ENCODE measurements at places on chromosomes 7 and 10.

GRCh38 chr10:806451-807162 is 117.1 kb upstream of the DIP2C start:
- no peak for DNase-seq

GRCh38 chr10:110516815-110517492 is 19.2 kb downstream of the DUSP5 start:
- DNase-seq, result no peak

GRCh38 chr10:25661632-25662031 is 272.4 kb upstream of the MYO3A start:
- DNase-seq, result no peak

DNA sequence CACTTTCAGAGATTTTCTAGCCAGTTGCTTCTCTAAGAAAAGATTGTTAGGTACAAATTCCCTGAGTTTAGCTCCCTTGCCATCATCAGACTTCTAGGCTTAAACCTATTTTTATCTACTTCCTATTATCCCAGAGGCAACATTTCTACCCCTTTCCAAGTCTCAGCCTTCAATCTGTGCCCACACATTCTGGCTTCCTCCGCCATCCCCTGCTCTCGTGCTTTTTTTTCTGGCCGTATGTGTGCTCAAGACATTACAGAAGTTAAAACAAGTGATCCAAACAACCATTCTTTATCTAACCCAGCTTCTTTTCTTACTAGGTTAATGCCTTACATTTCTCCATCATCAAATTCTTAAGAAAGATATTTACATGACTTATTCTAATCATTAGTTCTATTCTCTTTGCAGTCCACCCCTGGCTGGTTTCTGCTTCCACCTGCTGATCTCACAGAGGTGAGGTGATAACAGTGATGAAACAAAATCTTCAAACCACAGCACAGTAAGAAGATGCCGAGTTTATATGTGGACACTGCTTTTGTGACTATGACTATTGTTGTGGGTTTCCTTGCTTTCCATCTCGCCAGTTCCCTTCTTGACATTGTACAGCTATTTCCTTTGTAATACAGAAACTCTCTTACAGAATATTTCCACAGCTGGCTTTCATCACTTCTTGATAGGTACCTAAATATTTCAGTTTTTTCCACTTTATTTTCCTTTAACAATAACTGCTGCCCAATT is 18.3 kb upstream of the CDK6 start:
- no peak for DNase-seq

- DNase-seq, result no peak
These were observed 36.7 kb upstream of the STK17A start for GRCh38 chr7:43546231-43546630.

- no peak for DNase-seq
These were observed 93.5 kb downstream of the AKAP9 start for GRCh38 chr7:92034116-92034515.

GRCh38 chr10:75097666-75098285 is 13.7 kb upstream of the SAMD8 start:
- DNase-seq, result no peak

GRCh38 chr7:76259124-76260093 is 43.1 kb upstream of the HSPB1 start:
- no peak for DNase-seq

DNA sequence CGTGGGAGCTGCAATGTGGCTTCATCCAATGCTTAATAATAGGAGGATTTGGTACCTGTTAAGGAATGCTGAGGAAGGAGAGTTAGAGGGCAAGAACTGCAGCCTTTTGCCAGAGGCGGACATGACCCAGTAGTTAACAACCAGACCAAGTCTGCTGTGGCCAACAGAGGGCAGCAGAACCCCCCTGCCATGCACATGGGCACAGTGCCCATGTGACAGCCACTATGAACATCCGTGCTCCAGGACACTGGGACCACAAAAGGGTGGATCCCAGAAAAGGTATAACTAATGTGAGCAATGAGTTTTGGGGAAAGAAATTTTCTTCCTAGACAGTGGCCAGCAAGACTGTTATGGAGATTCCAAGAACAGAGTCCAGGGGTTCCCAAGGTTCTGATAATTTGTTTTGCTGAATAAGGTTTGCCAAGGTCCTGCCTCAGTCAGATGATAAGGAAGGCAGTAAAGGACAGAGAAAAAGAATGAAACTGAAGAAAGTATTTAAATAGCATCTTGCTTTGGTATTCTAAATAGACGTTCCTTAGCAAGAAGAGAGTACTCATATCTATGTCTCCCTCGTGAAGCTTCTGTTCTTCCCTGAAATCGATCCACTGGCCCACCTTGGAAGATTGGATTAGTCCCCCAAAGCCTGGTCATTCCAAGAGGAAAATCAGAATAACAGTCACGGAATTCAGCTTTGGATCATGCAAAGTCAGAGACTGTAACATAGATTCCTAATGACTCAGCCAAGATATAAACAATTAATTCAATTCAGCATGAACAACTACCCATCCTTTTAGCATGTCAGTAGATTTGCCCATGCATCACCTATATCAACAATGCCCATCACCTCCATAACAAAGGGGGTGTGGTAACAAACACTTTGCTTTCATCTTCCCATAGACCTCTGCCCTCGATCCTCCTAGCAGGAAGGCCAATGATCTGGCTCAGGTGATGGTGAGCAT is 56.0 kb downstream of the LGI1 start:
- DNase-seq, result no peak

DNA sequence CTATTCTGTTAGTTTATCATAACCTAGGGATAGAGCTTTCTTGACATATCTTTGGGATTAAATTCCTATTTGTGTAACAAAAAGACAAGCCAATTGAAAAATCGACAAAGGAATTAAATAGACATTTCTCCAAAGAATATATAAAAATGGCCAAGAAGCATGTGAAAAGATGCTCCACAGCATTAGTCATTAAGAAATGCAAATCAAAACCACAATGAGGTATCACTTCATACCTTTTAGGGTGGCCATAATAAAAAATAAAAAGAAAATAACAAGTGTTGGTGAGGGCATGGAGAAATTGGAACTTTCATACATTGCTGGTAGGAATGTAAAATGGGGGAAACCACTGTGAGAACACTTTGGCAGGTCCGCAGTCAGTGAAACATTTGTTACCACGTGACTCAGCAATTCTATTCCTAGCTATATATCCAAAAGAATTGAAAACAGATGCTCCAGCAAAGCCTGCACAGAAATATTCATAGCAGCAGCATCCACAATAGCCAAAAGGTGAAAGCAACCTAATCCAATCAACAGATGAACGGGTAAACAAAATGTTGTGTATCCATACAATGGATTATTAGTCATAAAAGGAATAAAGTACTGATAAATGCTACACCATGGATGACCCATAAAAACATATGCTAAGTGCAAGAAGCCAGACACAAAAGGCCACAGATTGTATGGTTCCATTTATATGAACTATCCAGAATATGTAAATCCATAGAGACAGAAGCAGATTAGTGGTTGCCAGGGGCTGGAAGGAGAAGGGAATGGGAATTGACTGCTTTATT is 20.5 kb downstream of the SPAG6 start:
- no peak for DNase-seq

DNA sequence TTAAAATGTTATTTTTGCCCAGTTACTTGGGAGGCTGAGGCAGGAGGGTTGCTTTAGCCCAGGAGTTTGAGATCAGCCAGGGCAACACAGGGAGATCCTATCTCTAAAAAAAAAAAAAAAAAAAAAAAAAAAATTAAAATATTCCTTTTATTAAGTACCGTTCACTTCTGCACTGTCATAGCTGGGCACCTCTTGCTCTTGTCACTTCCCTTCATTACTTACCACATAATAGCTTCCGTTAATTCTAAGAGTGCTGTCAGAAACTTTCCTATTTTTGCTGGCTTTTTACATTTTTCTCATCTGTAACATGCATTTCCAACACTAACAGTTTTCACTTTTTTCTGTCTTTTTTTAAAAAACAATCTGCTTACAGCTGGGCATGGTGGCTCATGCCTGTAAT is 132.9 kb downstream of the PIP4K2A start:
- DNase-seq, result no peak

DNA sequence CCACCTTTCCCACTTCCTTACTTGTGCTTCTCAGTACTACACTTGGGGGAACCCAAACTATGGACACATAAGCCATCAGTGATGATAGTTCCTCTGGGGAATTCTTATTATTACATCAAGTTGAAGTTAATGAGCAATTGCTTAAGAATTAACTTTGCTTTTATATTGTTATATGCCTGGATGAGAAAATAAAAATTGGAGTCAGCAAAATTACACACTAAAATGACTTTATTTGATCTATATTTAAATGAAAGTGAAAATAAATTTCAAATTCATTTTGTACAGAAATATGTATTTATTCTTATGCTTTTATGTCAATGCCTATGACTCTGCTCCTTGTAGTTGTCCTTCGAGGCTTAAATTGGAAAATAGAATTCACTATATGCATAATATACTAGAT is 149.4 kb upstream of the KCND2 start:
- DNase-seq, result no peak

DNA sequence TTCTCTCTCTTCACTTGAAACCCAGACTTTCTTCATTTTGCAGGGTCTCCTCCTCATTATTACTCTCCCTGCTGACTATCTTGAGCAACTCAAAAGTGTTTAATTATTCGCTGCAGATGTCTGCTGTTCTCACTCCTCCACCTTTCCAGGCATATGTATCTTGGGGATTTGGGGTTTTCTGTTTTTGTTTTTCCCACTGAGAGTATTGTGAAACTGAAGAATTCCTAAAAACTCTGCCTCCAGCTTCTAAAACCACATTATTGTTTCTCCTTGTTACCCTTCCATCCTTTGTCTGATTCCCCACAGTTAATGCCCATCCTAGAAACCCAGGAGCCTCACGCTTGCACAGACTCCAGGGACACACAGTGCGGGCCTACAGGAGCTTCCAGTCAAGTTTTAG is 51.3 kb downstream of the WNT2 start:
- no peak for DNase-seq

DNA sequence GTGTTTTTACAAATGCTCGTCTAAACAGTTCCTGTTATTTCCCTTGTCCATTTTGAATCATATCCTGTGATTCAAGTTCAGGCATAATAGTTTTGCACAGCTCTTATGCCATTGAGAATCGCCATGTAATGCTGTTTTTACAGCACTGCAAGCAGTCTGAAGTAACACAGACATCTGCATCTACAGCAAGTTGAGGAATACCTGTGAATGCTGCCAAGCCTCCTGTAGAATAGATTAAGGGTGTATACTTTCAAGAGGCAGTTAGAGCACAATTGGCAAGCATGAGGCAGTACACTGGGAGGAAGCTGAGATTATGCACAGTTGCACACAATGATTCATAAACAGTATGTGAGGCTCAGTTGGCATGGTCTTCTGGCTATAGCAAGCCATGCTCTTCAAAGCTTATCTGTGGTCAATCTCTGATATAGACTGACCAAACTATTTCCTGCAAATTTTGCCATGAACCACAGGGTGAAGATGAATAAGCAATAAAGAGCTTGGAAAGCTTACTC is 121.9 kb upstream of the AKR1E2 start:
- peak; percentile 75 for DNase-seq

DNA sequence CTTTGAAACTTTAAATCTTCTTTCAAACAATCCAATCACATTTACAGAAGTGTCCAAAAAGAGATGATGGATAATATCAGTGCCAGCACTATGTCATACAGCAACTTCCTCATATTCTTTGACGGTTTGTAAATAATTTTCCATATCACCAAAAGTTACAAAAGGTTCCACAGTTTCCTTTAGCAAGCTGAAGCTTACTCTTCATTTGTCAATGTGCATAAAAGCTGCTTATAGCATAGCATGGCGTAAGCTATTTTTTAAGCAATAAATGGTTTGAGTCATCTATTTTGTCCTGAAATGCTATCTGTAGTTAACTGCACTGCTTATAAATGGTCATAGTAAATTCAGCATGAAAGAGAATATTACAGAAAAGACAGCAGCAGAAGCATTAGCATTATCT is 95.1 kb downstream of the ETV1 start:
- DNase-seq, result no peak

- no peak for DNase-seq
These were observed 63.7 kb upstream of the CREB5 start for GRCh38 chr7:28348636-28349035.

DNA sequence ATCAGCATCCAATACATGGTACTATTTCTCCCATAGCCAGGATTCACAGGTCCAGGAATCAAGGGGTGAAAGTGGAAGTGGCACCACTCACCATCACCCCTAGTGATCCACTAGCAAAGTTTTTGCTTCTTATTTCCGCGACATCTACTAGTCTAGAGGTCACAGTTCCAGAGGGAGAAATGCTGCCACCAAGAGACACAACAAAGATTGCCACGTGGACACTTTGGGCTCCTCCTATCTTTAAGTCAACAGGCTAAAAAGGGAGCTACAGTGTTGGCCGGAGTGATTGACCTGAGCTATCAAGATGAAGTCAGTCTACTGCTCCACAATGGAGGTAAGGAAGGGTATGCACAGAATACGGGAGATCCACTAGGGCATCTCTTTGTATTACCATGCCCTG is 178.2 kb downstream of the AKR1D1 start:
- DNase-seq, result no peak

- no peak for DNase-seq
These were observed 409.0 kb upstream of the MGMT start for GRCh38 chr10:129057856-129058663.

- DNase-seq, result no peak
These were observed 500.4 kb downstream of the MAGI2 start for GRCh38 chr7:78953090-78953489.

GRCh38 chr7:152464312-152465118 is 28.7 kb upstream of the KMT2C start:
- no peak for DNase-seq

GRCh38 chr7:98910427-98910826 is 32.1 kb downstream of the TRRAP start:
- DNase-seq, result no peak

DNA sequence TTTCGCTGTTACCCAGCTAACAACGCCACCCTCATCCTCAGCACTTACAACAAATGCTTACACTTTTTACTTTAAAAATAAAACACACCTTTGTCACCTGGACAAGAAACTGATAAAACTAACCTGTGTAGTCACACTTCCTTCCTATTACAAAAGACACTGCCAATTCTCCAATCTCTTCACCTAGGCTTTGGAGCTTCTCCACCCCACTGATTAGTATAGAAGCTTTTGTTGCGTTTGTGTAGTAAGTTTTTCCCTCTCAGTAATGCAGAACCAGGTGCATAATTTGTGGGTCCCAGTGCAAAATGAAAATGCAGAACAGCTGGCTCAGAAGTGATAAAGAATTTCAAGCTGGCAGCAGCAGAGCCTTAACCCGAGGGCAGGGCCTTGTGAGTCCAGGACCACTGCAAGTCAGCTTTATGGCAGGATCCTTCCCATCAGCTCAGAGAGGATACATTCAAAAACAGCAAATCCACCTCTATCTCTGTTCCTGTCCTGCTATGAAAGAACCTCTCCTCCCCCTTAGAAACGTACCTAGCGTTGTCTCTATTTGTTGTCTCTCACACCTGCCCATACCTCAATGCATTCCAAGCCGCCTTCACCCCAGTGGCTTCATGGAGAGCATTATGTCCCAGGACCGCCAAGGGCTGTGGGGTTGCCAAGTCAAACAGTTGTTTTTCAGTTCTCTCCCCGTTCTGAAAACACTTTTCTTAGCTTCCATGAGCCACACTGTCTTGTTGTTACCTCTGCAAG is 40.3 kb upstream of the EGFR start:
- DNase-seq, result no peak

Data from HS-27A (cell line).